H1 (cell line): ENCODE measurements at places on chromosomes 16 and 17.

DNA sequence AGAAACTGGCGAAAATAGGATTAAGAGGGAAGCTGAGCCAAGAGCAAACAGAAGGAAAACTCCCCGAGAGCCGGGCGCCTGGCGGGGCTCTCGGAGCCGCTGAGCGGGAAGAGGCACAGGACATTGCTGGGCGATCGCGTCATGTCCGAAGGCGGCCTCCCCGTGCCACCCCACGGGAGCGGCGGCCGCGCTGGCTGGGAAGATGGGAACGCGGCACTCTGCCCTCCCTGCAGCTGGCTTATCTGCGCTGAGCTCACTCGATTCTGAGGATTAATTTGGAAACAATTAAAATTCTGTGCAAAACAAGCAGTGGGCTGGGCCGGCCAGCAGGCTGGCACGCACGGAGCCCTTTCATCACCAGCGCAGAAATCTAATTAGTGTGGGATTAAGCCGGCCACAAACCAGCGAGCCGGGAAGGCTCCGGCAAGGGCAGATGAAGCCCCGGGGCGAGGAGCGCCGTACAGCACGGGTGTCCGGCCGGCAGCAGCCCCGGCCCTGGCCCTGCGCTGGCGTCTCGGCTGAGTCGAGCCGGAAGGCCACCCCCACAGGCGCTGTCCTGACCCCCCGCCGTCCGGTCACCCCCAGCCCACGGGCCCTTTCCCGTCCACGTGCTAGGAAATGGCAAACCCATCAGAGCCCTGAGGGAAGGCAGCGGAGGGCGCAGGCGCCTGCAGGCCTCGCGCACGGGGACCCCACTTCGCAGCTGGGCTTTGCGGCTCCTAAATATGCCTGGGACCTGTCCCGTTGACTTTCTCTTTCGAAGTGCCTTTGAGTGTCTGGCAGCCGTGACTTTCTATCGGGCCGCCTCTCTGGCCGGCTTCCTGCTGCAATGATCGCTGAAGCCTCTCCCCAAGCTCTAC is 37.9 kb downstream of the SOX8 start:
- no peak for DNase-seq

DNA sequence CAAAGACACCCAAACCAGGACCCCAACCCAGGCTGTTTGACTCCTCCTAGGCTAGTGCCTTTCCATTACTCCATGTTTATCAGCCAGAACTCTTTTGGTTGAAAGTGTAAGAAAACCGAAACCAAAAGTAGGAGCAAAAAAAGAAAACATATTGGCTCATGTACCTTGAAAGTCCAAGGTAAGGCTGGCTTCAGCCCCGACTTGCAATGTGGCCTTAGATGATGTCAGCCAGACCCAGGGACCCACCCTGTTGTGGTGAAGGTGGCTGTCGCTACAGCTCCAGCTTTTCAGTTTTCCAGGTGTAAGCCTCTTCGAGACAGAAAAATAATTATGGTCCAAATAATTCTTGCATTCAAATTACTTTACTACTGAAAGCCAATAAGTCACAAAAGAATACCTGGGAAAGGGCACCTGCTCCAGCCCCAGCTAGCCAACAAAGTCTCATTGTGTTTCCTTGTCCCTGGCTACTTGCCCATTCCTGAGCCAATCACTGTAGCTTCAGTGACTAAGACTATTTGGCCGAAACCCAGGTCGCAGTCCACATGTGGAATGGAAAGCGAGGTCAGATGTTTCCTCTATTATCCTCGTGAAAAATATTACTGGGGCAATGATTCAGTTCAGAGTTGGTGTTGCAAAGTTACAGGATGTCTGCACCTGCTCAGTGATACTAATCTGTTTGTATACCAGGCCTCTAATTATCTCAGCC is 20.7 kb downstream of the DNAH9 start:
- no peak for DNase-seq

GRCh38 chr16:13839577-13839976 is 80.4 kb upstream of the ERCC4 start:
- DNase-seq: no peak

DNA sequence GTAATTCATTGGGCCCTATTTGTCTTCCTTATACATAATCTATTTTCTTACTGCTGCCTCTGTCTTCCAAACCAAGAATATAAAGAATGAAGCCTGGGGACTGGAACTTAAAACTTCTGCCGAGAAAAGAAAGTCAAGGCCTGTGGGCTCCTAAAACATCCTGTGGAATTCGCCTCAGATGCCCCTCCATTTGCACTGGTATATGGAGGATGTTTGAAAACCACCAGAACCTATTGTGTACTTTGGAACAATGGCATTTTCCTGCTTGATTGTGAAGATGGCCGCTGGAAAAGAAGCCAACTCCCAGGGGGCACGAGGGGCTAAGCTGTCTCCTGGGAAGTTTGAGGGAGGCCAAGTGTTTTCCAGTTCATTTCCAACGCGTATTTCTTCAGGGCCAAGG is 122.4 kb downstream of the WWOX start:
- DNase-seq: no peak

DNA sequence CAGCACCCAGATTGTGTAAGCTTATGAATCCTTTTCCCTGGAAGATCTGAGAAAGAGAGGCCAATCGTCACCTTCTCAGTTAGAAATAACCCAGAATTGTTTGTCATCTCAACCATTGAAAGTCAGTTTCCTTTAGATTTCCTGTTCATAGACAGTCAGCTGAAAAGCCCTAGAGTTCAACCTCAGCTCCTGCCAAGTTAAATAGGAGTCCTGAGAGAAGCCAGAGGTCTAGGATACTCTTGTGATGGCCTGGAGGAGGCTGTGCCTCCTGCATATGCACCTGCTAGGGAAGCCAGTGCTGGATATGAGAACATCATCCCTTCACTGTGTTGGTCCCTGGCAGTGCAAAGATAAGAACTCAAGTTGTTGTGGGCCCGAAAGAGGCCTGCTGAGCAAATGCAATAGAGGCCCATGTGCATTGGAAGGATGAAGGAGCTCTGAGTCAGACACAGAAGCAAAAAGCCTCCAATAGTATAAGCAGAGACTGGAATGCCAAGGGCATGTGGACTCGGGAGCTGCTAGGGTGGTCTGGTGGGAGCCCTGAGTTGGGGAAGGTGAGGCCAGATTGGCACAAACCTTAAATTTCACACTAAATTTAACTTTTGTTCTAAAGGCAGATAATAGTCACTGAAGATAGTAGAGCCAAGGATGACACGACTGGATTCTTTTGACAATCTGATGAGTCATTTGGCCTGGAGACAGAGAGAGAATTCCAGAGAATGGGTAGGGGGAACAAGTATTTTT is 520.9 kb upstream of the CDH5 start:
- DNase-seq: no peak

DNA sequence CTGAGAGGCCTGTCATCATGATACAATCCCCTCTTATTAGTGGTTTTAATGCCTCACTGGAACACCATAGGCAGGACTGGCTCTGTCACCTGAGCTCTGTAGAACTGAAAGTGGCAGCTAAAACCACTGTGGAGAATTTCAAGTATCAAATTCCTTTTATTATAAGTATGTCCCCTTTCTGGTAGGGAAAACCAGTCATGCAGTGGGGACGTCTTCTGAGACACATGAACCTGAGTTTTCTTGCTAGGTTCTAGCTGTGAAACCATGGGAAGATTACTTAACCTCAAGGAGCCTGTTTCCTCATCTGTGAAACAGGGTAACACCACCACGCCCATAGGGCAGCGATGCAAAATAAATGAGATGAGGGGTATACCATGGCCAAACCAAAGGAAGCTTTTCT is 4.7 kb downstream of the VAC14 start:
- DNase-seq: no peak

DNA sequence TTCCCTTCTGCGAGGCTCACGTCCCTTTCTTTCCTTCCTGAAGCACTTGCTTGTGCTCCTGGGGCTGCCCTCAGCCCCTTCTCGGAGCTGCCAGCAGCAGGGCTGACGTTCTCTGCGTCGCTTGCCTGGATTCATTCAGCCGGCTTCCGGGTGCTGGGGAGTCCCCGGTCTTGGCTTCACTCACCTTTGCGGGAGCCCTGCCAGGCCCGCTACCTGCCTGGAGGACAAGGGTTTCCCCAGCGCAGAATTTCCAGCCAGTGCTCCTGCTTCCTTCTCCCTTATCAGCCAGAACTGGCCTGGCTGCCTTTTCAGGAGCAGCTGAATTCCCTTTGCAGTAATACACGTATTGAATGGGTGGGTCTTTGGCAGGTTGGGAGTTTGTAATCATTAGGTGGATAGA is 22.1 kb upstream of the IL17C start:
- DNase-seq: no peak

DNA sequence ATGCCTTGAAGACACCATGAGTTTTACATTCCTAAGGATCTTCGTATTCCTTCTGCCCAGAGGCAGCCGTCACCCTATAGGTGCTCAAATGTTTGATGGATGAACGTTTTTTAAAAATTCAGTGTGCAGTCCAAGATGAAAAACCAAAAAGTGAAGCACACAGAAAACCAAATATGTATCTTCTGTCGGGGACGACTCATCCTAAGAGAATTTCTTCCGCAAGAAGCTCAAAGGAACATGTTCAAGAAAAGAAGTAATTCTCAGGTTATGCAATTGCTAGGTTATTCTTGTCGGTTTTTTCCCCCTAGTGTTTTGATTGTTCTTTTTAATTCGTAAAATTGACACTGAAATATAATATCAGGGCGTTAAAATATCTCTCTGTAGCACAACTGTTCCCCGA is 1.4 kb downstream of the CENPV start:
- DNase-seq: no peak

GRCh38 chr17:46742565-46743270 is 75.8 kb downstream of the WNT3 start:
- DNase-seq: no peak

DNA sequence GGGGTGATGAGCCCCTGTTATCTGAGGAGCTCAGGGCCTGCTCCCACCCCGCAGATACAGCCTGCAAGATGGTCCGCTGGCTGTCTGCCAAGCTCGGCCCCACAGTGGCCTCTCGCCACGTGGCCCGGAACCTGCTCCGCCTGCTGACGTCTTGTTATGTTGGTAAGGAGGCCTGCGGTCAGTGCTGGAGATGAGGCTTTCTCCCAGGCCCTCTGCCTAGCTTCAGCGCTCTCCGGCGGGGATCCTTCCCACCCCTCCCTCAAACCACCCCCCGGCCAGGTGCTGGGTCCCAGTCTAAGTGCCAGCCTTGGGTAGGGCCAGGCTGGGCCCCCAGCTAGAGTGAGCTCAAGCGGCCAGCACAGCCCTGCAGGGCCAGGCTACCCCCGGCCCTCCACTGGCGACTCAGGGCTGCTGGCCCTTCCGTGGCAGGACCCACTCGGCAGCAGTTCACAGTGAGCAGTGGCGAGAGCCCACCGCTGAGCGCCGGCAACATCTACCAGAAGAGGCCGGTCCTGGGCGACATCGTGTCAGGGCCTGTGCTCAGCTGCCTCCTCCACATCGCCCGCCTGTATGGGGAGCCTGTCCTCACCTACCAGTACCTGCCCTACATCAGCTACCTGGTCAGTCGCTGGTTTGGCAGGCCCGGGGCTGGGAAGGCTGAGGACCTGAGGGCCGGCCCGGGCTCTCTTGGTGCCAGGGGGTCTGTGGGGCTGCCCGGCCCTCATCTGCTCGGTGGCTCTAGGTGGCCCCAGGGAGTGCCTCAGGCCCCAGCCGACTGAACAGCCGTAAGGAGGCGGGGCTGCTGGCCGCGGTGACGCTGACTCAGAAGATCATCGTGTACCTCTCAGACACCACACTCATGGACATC is 6.1 kb downstream of the WDR81 start:
- DNase-seq: no peak

DNA sequence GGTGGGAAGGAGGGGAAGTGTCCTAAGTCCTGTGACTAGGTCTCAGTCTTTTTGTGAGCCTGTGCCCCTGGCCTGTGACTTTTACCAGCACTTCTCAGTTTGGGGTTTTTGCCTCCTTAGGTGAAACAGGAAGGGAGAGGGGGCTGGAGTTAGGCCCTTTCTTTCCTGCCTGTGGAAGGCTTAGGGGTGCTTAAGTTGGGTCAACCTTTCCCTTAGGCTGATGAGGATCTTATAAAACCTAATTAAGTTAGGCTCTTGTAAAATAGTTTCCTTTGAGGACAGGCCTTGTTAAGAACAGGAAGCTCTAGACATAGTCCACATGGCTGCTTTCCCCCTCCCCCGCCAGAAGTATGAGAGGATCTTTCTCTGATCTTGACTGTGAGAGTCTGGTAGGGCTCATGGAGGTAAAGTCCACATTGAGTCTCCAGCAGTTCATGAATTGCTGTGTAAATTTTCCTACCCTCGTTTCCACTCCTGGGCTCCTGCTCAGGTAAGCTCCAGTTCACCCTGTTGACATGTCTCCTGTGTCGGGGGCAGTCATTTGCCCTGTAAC is 17.0 kb upstream of the DNASE1 start:
- DNase-seq: no peak

- no peak for DNase-seq
Observed at GRCh38 chr16:19130852-19131824, 17.4 kb downstream of the ITPRIPL2 start.

DNA sequence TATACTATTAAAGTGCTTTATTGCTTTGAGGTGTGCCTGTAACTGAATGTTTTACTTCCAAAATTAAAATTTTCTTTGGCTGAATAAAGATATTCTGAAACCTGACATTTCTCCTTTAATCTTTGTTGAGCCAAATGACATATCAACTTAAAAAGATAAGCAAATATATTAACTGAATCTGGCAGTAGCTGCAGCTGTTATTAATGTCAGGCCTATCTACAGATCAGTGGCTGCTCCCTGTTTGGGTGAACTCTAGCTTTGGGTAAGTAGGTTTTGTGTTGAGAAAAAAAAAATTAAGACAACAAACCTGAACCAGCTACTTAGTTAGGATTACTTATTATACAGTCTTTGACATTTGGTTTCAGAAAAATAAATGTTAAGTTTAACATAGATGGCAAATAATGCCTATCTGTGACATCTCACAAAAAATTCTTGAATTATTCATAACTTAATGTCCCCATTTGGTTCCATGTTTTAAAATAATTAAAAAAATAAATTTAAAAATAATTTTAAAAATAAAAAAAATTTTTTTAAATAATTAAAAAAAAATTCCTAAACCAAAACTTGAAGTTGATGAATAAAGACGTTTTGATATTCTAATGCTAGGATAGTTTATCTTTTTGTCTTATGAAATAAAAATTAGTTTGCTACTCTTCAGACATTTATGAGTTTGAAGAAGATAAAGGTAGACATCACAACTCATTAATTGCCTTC is 19.8 kb downstream of the CPD start:
- no peak for DNase-seq
